ENCODE measurements at places on chromosomes 12 and 14.

- DNase-seq, result no peak
These were observed 8.5 kb downstream of the DHH start for GRCh38 chr12:49086116-49086515.

DNA sequence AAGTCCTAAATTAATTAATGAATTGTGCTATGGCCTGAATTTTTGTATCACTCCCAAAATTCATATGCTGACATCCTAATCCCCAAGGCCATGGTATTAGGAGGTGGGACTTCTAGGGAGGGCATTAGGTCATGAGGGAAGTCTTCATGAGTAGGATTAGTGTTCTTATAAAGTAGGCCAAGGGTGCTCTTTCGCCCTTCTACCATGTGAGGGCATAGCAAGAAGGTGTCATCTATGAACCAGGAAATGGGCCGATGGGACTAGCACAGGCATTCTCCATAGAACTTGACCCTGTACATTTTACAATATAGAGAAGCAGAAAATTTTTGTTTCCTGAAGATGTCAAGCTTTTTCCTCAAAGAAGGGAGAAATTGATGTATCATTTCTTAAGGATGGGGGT is 12.5 kb downstream of the SYT10 start:
- DNase-seq, result no peak

DNA sequence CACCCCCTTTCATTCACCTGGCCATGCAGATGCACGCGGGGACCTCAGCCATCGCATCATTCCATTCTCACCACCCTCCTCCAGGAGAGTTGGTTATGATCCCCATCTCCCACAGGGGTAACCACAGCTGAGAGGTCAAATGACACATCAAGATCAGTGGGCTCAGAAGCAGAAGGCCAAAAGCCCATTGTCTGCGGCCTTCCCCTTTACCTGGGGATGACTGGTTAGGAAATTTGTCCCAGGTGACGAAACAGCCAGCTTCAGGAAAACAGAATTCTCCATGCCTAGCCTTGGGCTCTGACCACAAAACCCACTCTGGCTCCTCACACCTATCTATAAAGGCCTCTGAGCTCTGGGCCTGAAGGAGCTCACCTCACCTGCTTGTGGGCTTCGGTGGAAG is 36.1 kb downstream of the ZFP36L1 start:
- DNase-seq, result no peak

DNA sequence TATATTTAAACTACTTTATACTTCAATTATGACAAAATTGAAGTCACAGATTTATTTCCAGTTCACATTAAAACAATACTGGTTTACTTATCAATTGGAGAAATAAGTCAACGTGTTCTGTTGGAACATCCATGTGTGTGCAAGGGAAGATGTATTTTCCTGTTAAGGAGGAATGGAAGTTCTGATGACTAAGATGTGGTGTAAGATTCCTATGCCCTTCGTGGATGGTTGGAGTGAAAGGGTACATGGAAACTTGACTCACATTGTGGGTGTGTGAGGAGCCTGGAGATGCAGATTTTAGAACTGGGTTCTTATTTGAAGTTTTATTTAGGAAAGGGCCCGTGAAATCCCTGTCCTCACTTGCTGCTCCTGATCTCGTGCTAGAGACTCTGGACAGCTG is 95.3 kb downstream of the CATSPERB start:
- no peak for DNase-seq

- DNase-seq, result no peak
These were observed 56.6 kb downstream of the SH2B3 start for GRCh38 chr12:111462210-111462769.

GRCh38 chr12:95970905-95971304 is 25.2 kb downstream of the HAL start:
- DNase-seq, result no peak

- DNase-seq, result no peak
These were observed 9.3 kb upstream of the ITGA5 start for GRCh38 chr12:54428050-54429013.

GRCh38 chr14:69087061-69087461 is 65.9 kb downstream of the DCAF5 start:
- no peak for DNase-seq

DNA sequence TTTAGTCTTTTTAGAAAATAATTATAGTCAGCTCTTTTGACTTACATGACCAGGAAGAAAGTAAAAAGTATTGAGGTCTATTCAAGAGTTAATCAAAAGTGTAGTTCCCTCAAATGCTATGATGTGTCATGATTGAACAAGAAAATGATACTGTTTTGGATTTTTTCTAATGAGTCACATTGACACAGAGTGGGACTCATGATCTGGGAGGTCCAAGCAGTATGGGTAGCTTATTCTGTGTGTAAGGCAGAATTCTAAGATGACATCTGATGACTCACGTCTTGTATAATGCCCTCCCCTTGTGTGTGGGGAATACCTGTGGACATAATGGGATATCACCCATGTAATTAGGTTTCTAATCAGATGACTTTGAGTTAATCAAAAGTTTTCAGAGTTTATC is 178.1 kb upstream of the DDHD1 start:
- no peak for DNase-seq

- DNase-seq, result no peak
These were observed 101.1 kb downstream of the PLEKHG7 start for GRCh38 chr12:92803903-92804302.

- DNase-seq, result no peak
These were observed 78.6 kb downstream of the ARF6 start for GRCh38 chr14:49971156-49972130.

- DNase-seq, result no peak
These were observed 13.3 kb downstream of the IL22 start for GRCh38 chr12:68240079-68240478.

- no peak for DNase-seq
These were observed 16.4 kb upstream of the IL22 start for GRCh38 chr12:68269779-68270178.

GRCh38 chr12:1706632-1706980 is 15.7 kb downstream of the ADIPOR2 start:
- DNase-seq, result no peak

- DNase-seq, result no peak
These were observed 18.4 kb upstream of the OR6S1 start for GRCh38 chr14:20659813-20660395.

DNA sequence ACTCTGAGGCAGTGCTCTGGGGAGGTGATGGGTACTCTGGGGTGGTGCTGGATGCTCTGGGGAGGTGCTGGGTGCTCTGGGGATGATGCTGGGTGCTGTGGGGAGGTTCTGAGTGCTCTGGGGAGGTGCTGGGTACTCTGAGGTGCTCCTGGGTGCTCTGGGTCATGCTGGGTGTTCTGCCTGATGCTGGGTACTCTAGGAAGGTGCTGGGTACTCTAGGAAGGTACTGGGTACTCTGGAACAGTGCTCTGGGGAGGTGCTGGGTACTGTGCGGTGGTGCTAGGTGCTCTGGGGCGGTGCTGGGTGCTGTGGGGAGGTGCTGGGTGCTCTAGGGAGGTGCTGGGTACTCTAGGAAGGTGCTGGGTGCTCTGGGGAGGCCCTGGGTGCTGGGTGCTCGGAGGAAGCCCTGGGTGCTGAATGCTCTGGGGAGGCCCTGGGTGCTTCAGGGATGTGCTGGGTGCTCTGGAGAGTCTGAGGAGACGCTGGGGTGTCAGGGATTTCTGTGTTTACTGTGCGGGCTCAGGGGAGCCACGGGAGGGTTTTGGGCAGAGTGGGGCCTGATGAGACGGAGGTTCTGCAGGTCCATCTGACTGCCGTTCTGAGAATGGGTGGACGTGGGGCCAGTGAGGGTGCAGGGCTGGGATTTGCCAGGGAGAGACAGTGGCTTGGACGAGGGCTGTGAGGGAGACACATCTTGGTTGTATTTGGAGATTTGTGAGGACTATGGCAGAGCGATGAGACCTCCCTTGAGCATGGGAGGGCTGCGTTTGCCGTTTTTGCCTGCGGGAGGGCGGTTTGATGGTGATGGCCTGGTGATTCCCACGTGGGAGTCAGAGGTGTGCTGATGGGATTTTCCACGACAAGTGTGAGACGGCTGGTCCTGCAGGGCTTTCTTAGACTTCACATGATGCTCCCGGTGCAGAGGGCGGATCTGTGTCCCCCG is 30.0 kb downstream of the MMP17 start:
- no peak for DNase-seq

GRCh38 chr14:60662982-60663381 is 13.7 kb upstream of the SIX1 start:
- DNase-seq, result no peak

DNA sequence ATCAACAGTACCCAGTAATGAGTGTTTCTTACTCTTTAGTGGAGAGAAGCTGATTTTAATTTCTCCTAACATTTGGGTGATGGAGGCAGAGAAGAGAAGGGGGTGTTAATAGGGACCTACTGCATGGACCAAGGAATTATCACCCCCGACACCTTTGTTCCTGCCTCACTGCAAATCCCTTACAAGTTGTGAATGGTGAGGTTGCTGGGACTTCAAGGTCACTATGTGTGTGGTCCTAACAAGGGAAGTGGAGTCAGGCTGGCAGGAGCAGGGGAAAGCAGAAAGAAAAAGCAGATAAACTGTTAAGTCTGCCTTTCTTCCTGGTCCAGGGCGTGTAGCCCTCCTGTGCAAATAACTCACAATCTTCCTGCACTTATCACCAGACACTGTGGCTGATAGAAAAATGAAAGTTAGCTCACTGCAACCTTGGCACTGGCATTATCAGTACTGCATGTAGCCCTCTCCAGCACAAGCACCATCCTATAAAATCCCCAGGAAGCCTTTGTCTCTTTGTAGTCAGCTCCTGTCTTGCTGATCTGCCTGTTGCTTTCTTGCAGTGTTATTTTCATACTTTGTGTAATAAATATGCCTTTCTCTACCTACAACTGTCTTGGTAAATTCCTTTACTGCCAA is 112.3 kb upstream of the DNM1L start:
- DNase-seq, result no peak

DNA sequence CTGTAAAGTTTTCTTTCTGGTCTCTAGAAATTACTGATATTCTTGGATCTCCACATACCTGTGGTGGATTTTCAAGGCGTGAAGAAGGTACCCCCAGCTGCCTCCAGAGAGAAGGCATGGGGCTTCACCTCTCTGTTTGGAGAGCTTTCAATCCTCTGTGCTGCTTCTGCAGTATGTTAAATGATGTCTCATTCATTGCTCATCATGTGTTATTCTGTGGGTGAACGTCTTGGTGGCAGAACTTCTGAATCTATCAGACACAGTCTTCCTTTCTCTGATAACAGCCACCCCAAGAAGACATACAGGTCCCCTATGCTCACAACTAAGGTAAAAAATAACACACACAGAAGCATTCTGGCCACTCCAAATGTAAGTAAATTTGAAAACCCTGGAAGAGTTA is 221.3 kb upstream of the TMEM260 start:
- no peak for DNase-seq

DNA sequence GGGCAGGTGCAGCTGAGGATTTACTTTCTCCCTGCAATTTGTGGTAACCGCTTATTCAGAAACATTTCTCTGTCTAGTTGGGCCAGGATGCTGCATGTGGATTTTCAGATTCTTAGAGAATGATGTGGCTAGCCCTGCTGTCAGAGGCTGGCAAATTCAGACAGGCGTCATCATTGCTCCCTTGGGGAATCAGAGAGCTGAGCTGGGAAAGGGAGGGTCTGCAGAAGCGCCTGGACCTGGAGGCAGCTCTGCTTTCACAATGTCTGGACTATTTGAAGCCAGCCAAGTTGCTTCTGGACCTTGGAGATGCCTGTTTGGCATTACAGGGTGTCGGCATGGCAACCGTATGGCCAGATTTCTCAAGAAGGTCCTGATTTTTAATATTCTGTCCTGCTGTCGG is 3.4 kb downstream of the GALNT16 start:
- DNase-seq, result no peak

GRCh38 chr12:65192963-65193516 is 23.7 kb downstream of the LEMD3 start:
- no peak for DNase-seq

DNA sequence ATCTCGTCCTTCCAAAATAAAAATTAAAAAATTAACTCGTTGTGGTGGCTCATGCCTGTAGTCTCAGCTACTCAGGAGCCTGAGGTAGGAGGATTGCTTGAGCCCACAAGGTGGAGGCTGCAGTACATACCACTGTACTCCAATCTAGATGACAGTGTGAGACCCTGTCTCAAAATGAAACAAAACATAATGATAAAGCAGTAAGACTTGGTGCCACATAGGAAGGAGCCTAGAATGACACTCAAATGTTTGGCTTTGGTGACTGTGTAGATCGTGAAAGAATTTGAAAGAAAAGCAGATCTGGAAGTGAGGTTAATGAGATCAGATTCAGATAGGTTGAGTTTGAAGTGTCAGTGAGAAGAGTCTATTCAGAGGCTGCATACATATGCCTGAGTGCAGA is 150.1 kb upstream of the ATP2B1 start:
- DNase-seq, result no peak

DNA sequence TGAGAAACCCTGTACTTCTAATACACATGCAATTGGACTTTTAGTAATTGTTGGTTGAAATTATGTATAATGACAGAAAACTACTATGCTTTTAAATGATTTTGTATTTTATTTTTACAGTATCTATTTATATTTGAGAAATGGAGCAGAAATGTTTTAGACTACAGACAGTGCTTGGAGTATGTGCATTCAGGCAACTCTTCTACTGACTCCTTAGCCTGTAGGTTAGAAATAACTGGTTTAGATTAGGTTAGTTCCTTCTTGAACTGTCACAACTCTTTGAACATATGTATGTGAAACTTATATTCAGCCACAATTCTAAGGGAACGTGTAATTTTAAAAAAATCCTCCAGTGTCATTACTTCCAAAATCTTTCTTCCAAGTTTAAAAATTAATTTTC is 1.7 kb downstream of the FGFR1OP2 start:
- no peak for DNase-seq

DNA sequence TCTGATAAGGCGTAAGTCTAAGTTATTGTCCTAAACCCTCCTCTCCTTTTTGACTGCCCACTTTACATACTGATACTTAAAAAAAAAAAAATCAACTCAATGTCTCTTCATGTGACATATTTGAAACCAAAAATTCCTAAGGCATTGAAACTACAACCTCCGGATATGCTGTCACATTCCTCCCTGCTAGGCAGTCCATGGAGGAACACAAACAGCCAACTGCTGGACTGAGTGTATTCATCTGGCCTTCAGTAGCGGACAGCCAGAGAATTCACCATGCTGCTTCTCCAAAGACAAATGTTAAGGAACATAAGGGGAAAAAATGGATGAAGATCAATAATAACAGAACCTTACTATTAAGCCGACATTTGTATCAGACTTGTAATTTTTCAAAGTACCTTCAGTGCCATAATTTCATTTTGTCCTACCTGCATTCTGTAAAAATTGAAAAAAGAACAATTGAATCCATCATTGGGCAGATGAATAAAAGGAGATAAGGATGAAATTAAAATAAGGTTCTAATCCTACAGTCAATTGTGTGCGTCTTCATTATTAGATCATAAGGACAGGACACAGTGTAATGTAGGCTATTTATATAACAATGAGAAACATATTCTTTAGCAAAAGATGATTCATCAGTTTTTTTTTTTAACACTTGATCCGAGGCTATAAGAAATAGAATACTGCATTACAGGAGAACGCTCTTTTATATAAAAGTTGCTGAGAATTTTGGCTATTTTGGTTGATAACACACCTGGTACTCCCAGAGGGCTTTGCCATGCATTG is 12.2 kb downstream of the RERG start:
- no peak for DNase-seq

- no peak for DNase-seq
These were observed 9.1 kb upstream of the SERPINA1 start for GRCh38 chr14:94397289-94398181.
